ENCODE measurements at places on chromosomes 6 and 20. TPM values are rescaled to one million over a fixed set of nuclear protein-coding genes. Genes with fewer than 3 reads are reported as not detected.

The VWA7 gene
- total RNA-seq = 3.2 TPM

The PCK1 gene
- total RNA-seq = not detected

The MAPK13 gene
- total RNA-seq = 0.46 TPM

The DDR1 gene
- total RNA-seq = 39.0 TPM

The ACTL10 gene
- not detected for total RNA-seq
